ENCODE measurements at places on chromosomes 5 and 9.
A peak's percentile ranks its signal among the peaks of the same experiment; 100 is the strongest.

GRCh38 chr9:100784755-100785154 lies 206.9 kb downstream of the CAVIN4 start:
- no peak for DNase-seq

DNA sequence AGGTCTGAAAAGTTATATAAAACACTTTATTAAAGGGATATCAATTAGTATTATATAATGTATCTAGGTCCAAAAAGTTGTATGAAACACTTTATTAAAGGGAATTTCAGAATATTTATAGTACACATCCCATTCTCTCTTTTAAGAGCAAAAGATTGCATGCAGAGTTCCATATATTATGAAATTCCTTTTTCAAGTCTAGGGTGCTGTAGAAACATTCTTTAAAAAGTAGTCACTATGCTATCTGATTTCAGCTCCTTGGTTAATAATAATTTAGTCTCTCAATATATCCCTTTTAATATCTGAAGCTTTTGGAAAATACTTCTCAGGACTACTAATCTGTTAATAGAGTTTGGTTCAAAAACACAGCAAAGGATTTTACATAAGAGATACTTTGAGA lies 1496.1 kb upstream of the C9orf72 start:
- DNase-seq: no peak

- DNase-seq: no peak
Measured at GRCh38 chr5:74502479-74502950, 138.0 kb downstream of the ENC1 start.

DNA sequence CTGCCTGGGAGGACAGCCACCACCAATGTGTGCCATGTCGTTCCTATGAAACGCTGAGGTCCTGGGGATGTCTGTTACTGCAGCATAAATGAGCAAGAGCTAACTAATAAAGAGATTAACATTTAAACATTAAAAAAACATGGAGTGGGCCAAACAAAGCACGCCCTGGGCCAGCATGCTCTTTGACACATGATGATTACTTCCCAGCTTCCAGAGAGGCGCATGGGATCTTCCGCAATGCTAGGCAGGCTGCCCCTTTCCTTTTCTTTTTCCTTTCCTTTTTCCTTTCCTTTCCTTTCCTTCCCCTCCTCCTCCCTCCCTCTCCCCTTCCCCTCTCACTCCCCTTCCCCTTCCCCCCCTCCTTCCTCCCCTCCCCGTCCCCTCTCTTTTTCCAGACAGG lies 10.6 kb upstream of the TENT4A start:
- DNase-seq: no peak

DNA sequence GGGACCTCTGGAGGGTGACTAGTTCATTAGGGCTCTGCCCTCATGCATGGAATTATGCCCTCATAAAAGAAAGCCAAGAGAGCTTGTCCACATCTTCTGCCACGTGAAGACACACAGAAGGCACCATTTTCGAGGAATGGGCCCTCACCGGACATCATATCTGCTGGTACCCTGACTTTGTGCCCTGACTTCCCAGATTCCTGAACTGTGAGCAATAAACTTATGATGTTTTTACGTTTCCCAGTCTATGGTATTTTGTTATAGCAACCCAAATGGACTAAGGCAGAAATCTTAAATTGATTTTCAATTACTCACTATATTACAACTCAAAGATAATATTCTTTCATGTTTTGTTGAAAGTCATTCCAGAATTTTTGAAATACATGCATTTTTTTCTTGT lies 163.8 kb upstream of the PAPPA start:
- no peak for DNase-seq

DNA sequence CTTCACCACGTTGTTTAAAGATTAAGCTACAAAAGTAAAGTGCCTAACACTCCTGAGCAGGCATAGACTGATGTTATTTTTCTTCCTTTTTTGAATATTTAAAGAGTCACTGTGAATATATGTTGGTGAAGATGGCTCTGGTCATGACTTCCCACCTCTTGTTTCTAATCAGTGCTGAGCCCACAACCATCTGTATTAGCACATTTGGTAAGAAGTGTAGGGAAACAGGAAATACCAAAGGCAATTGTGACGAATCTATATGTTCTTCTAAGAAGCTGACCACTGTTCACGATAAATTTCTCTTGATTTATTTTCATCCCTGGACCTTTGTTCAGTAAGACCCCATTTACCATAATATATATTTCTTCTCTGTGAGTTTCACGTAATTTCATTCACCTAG lies 108.3 kb upstream of the PCA3 start:
- no peak for DNase-seq

GRCh38 chr5:39469777-39470415 lies 45.1 kb upstream of the DAB2 start:
- no peak for DNase-seq

- peak; percentile 35 for DNase-seq
Measured at GRCh38 chr5:77356740-77357139, 135.4 kb downstream of the WDR41 start.

Data from GM18507 (cell line).